ENCODE measurements at places on chromosomes 12 and 14.

DNA sequence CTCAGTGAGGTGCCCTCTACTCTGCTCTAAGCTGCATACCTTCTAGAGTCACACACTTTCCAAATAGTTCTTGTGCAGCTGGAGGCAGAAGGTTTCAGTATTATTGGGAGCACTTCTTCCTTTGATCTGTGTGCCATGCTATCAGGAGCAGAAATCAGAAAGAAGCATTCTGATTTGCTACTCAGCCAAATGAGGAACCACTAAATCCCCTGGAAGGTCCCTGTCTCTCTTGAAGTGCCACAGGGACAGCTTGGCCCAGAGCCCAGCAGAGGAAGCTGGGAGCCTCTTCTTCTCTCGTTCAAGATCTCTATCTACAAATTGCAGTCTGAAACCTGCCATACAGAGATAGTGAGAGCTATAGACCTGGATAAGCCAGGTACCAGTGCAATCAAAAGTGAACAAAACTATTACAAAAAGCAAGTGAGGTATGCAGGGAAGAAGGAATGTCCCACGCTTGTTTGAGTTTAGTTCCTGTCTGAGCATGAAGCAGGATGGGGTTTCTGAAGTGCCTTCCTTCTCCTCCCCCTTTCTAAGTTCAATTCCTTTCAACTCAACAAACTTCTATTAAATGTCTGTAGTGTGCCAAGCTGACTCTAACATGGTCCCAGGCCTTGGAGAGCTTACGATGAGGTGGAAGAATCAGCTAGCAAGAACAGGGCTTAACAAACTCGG lies 100.9 kb upstream of the PARP11 start:
- DNase-seq = no peak

- DNase-seq = no peak
Measured at GRCh38 chr14:95185767-95186392, 28.6 kb upstream of the DICER1 start.

DNA sequence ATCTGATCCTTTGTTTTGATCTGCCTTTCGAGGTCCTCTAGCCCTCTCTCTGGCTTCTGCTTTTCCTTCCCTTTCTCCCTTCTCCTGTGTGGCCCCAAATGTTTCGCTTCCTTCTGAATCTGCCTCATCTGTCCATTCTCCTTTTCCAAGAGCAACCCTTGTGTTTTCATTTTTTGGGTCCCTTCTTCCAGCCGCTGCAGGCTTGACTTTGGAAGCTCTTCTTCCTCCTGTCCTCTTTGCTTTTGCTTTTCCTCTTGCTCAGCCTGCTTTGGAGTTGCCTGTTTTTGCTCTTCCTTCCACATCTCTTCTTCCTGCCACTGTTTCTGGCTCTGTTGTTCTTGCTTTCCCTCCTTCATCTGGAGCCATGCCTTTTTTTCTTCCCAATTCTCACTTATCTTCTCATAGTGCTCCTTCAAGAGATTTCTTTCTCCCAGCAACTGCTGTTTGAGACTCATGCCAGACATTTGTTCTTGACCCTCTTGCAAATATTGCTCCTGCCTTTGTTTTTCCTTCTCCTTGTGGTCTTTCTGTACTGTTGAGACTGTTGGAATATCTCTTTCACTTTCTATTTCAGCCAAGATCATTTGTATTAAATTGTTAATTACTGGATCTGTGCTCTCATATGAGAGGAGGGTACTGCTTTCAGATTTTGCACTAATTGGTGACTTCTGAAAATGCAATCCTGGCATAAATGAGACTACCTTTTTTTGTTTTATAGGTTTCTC lies 42.4 kb downstream of the FAM186A start:
- no peak for DNase-seq

DNA sequence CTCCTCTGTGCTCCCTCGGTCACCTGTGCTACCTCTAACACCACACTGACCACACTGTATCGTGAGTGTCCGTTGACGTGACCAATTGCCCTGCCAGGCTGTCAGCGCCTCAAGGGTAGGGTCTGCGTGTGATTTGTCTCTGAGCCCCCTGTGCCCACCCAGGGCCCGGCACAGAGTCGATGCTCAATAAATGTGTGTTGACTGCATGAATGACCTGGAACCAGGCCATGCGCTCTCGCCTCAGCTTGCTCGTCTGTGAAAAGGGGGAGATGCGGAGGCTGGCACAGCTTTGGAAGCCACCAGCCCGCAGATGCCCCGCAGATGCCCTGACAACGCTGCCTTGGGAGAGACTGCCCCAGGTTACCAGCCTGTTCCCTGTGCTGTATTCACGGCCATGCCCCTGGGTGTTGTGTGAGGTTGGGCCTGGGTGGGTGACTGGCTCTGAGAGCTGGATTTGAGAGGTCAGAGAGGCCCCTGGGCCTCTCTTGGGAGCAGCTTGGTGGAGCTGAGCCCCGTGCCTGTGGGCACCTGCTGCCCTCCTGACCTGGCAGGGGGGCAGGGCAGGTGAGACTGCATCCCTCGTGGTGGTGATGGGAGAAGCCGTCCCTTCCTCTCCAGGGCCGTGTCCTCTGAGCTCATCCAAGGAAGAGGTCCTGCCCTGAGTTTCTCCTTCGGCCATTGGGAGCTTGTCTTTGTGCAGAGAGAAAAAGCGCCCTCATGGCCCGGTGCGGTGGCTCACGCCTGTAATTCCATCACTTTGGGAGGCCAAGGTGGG lies 43.2 kb downstream of the CYP46A1 start:
- no peak for DNase-seq

DNA sequence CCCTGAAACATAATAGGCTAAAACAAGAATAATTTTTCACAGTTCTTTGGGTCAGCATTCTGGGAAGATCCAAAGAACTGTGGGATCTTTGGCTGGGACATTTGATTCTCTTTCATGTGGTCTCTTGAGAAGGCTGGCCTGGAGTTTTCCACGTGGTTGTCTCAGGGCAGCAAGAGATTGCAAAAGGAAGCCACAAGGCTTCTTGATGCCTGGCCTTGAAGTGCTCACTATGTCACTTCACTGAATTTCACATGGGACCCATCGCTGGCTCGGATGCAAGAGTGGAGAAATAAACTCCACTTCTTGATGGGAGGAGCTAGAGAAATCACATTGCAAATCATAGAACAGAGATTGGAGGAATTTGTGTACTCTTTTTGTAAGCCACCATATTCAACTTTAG lies 343.4 kb downstream of the MED13L start:
- DNase-seq = no peak

All from activated CD8-positive, alpha-beta memory T cell treated with anti-CD3 and anti-CD28 coated beads for 1 hour (primary cell).